Stimulated activated CD4-positive, alpha-beta T cell treated with anti-CD3 and anti-CD28 coated beads, Interleukin-1b, Interleukin-23, amount 100 ng/mL, for 1 hour (primary cell): ENCODE measurements at places on chromosomes 4 and X.
A peak's percentile ranks its signal among the peaks of the same experiment; 100 is the strongest.

GRCh38 chr4:98803251-98803650 is 125.7 kb downstream of the EIF4E start:
- DNase-seq, result no peak

DNA sequence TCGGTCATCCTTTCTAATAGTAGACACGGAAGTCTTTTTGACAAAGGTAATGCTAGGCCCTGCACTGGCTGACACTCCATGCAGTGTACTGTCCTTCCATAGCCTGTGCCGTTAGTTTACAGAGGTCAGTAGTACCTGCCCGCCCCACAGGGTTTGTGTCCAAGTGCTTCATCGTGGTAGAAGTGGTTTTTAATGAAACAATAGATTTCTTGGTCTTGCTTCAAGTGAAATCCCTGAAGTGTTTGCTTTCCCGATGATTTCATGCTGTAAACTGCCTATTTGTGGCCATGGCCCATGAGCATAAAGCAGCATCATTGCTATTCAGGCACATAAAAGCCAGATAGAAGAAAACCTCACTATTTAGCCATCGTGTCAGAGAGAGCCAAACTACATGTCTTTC is 139.3 kb downstream of the GPR143 start:
- no peak for DNase-seq

- no peak for DNase-seq
Measured at GRCh38 chr4:3369781-3370674, 71.7 kb upstream of the HGFAC start.

DNA sequence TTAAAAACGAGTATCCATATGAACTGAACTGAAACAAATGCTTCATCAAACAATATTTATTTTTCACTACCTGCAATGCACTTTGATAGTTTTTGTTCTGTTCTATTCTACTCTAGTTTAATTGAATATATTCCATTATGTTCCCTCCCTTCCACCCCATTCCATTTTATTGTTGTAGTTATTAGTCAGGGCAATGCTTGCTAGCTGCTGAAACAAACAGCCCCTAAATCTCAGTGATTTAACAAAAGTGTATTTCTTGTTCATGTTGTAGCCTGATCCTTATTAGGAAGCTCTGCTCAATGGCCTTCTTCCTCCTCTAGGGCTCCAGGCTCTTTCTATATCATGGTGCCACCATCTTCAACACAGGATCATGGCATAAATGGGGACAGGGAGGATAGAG is 122.3 kb upstream of the RAI2 start:
- DNase-seq, result no peak

DNA sequence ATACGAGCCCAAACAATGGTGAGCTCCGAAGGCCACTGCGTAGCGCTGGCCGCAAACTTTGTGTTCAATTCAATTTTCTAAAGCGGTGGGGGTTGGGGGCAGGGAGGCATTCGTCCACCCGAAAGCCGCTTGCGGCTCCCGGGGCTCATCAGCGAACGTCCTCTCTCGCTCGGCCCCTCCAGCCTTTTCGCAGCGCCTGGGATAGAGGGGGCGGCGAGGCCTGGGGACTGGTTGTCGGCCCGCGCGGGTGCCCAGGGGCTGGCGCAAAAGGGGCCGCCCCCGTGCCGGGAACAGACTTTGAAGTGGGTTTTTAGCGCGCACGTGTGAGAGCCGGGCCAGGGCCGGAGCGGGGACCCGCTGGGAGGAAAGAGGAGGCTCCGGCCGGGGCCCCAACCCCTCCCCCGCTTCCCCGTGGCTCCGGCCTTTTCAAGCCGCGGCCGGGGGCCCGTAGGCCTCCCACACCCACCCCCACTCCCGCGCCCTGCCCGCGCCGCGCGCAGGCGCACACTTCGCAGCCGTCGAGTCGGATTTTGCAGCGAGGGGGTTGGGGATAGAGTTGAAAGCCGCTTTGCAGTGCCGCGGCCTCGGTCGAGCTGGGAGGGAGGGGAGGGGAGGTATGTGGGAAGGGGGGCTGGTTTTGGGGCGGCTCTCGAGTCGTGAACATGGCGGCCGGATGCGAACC is 8.3 kb downstream of the ZIC3 start:
- no peak for DNase-seq

- no peak for DNase-seq
Measured at GRCh38 chrX:34716302-34716701, 59.2 kb upstream of the TMEM47 start.

DNA sequence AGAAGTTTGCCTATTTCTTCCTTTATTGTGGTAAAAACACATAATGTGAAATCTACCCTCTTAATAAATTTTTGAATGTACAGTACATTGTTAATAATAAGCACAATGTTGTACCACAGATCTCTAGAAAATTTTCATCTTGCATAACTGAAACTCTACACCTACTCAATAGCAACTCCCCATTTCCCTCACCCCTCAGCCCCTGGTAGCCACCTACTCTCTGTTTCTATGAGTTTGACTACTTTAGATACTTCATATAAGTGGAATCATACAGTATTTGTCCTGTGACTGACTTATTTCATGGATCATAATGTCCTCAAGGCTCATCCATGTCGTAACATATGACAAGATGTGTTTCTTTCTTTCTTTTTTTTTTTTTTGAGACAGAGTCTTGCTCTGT is 446.4 kb downstream of the RPA4 start:
- DNase-seq, result no peak

GRCh38 chr4:8701126-8702019 is 108.8 kb downstream of the CPZ start:
- DNase-seq, result no peak

DNA sequence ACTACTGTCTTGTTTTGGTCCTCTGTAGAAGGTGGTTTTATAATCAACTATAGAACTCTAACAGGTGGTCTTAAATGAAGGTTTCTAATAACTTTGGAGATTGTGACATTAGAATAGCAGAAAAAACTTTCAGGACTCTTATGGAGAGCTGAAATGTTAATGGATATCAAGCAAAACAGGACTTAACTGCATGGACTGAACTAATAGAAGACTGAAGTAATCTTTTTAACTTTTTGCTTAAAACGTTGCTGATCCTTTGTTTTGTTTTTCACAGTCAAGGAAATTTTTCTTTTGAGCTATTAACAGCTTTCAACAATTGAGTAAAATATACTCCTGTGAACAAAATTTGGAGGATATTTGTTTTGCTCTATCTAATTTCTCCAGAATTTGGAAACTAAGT is 17.2 kb downstream of the NXT2 start:
- no peak for DNase-seq

- no peak for DNase-seq
Measured at GRCh38 chr4:23952258-23952657, 62.4 kb upstream of the PPARGC1A start.

DNA sequence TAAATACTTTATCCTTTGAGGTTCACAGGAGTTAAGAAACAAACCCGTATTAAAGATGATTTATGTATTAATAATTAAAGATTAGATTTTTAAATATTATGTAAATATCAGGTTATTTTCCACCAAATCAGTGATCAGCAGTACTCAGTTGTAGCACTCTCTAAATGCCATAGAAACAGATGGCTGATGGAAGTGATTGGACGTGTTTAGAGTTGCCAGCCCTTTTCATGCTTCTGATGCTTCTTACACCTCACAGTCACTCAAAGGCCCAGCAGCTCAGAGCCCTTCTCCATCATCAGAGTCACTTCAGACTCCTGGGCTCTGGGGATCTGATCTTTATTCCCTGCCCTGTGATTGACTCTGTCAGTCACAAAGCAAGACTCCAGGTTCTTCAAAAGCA is 170.1 kb upstream of the PGRMC2 start:
- no peak for DNase-seq

DNA sequence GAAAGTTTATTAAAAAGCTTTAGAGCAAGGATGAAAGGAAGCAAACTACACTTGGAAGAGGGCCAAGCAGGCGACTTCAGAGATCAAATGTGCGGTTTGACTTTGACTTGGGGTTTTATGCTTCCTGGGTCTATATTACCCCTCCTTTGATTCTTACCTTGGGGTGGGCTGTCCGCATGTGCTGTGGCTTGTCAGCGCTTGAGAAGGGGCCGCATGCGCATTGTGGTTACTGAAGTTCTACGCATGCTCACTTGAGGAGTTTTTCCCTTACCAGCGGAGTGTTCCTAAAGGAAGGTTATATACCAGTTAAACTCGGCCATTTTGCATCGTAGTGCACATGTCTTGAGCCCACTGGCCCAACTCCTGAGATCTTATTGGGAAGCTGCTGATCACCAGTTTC is 9.9 kb downstream of the ZNF157 start:
- DNase-seq, result peak; percentile 30

DNA sequence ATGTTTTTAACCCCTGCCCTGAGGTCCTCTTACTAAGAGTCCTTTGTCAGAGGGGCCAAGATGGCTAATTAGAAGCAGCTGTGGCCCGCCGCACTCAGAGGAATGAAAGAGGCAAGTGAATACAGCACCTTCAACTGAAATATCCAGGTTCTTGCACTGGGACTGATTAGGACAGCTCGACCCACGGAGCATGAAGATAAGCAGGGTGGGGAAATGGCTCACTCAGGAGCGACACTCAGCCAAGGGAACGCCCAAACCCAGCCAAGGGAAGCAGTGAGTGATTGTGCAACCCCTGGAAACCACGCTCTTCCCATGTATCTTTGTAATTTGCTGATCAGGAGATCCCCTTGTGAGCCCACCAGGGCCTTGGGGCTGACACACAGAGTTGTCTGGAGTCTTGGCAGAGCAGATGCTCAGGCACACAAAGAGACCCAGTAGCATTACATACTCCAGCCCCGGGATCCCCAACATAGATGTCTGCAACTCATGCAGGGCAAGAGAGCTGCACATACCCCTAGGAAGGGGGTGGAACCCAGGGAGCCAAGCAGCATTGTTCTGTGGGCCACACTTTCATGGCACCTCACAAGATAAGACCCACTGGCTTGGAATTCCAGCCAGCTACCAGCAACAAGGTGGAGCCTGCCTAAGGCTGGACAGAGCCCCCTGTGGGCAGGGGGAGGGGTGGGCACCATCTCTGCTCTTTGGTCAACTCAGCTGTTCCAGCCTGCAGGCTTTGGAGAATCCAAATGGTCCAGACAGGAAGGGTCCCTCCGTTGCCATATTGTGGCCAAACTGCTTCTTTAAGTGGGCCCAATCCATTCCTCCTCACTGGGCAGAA is 23.3 kb downstream of the F8A3 start:
- no peak for DNase-seq

GRCh38 chr4:39384563-39384962 is 18.4 kb upstream of the RFC1 start:
- DNase-seq, result no peak
